ENCODE measurements at places on chromosomes 2 and 18.
A peak's percentile ranks its signal among the peaks of the same experiment; 100 is the strongest.

- DNase-seq, result no peak
Observed at GRCh38 chr18:2532797-2533196, 38.5 kb downstream of the METTL4 start.

DNA sequence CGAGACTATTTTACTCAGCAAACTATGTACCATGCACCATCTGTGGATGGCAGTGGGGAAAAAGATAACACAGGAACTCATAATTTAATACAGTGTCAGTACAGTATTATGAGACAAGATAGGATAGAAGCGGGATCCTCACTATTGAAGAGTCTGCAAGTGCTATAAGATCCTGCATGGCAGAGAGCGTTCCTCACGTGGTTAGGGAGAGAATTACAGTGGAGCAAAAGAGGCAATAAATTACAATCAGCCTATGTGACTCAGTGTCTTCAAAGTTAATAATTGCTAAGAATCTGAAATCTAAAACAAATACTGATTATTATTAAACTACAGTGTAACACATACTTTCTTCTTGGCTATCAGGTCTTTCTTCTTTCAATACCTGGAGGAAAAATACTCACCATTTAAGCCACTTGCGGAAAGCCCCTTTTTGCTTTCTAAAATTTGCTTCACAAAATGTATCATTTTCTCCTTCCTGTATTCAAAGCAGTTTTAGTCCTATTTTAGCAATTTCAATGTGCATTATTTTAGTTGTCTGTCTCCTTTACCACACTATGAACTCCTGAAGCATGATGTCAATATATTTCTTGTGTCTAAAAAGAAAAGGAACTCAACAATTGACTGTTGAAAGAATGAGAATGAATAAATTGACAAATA lies 342.9 kb downstream of the SPAG16 start:
- DNase-seq, result no peak

DNA sequence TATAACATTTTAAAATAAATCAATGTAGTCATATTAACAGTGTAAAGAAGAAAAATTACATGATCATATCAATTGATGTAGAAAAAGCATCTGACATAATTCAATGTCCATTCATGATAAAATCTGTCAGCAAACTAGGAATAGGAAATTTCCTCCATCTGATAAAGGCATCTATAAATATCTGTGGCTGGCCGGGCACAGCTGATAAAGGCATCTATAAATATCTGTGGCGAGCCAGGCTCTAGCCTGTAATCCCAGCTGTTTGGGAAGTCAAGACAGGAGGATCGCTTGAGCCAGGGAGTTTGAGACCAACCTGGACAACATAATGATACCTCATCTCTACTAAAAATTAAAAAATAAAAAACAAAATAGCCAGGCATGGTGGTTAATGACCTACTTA lies 18.1 kb upstream of the RANBP2 start:
- DNase-seq, result no peak

DNA sequence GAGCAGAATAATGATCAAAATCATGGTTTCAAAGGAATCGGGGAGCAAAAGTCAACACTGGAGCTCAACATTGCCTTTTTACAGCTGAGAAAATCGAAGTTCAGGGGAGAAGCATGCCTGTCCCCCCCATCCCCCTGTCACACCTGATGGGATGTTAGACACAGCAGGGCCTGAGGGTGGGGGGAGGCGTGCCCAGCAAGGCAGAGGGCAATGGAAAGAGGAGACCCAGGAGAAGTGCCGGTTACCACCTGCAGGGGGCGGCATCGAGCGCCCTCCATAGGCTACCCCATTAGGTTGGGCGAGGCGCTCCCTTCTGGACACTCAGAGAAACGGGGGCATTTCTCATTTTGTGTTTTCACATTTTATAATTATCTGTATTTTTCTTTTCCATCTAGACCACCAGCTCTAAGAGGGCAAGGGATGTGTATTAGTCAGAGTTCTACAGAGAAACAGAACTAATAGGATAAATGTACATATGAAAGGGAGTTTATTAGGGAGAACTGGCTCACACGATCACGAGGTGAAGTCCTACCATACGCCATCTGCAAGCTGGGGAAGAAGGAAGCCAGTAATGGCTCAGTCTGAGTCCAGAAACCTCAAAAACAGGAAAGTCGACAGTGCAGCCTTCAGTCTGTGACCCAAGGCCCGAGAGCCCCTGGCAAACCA lies 271.3 kb downstream of the LRATD1 start:
- peak; percentile 60 for DNase-seq

GRCh38 chr2:1639086-1639858 lies 105.0 kb downstream of the PXDN start:
- no peak for DNase-seq

DNA sequence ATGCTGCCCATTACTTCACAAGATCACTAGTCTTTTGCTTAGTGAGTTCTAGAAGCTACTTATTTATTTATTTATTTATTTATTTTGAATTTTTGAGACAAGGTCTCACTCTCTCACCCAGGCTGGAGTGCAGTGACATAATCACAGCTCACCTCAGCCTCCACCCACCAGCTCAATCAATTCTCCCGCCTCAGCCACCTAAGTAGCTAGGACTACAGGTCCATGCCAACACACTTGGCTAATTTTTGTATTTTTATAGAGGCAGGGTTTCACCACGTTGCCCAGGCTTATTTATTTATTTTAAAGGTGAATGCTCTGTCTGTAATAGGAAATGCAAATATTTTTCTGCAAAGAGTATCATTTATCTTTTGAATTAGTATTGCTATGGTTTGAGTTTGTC lies 67.7 kb downstream of the ATAD2B start:
- no peak for DNase-seq
